Osteoblast (primary cell): ENCODE measurements at places on chromosomes 6 and 20.

GRCh38 chr6:7633361-7633760 is 43.4 kb downstream of the SNRNP48 start:
- DNase-seq, result no peak

DNA sequence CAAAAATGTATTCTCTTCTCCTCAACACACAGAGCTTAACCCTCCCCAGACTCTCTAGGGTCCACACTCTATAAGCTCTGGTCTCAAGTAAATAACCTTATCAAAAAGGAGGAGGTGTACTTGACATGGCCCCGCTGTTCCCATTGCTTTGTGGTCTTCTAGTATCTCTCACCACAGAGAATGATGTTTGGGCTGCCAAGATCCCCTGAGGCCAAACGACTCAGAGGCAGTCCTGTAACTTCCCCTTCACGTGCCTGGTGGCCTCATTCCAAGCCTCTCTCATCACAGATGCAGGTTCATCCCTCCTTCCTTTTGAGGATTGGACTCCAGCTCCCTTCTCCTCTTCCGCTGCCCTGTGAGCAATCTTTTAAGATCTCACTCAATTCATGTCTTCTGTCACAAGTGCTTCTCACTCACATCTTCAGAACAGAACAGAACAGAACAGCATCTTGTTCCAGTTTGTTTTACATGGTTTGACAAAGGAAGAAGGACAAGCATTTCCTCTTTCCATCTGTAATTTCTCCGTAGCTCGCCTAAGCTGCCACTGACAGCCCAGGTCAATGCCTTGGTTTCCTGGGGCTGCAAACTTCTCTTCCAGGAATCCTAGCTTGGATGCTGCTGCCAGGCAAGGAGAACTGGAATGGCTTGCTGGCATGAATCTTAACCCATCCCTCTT is 541.5 kb downstream of the CD83 start:
- DNase-seq, result no peak

GRCh38 chr6:111076024-111076695 is 11.1 kb upstream of the SLC16A10 start:
- DNase-seq, result no peak

- no peak for DNase-seq
Observed at GRCh38 chr6:27838945-27839625, 73.1 kb downstream of the OR2B2 start.

- DNase-seq, result no peak
Observed at GRCh38 chr6:14265049-14266021, 147.8 kb downstream of the CD83 start.

- no peak for DNase-seq
Observed at GRCh38 chr6:150684714-150685459, 85.2 kb downstream of the PLEKHG1 start.

DNA sequence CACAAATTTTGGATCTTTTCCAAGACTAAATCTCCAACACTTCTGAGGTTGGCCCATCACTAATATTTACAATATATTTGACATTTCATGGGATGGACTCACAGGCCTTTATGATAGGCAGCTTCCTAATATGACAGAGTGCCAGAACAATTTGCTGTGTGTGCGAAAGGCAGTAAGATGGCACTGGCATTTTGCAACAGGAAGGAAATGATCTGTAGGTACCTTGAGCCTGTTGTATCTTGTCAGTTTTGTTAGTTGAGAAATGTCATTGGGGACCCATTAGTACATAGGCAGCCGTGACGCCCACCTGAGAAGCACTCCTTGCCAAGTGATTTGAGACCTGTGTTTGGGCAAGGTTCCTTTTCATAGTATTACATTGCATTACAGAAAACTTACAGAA is 153.4 kb upstream of the HEY2 start:
- DNase-seq, result no peak

- peak; percentile 62 for DNase-seq
Observed at GRCh38 chr6:53795702-53796450, 1.1 kb downstream of the LRRC1 start.

GRCh38 chr20:57440678-57441509 is 49.7 kb downstream of the RBM38 start:
- peak; percentile 94 for DNase-seq

- peak; percentile 73 for DNase-seq
Observed at GRCh38 chr6:63636518-63637021, 968 bp downstream of the PHF3 start.

GRCh38 chr20:59022754-59023153 is 3.5 kb downstream of the TUBB1 start:
- DNase-seq, result no peak

DNA sequence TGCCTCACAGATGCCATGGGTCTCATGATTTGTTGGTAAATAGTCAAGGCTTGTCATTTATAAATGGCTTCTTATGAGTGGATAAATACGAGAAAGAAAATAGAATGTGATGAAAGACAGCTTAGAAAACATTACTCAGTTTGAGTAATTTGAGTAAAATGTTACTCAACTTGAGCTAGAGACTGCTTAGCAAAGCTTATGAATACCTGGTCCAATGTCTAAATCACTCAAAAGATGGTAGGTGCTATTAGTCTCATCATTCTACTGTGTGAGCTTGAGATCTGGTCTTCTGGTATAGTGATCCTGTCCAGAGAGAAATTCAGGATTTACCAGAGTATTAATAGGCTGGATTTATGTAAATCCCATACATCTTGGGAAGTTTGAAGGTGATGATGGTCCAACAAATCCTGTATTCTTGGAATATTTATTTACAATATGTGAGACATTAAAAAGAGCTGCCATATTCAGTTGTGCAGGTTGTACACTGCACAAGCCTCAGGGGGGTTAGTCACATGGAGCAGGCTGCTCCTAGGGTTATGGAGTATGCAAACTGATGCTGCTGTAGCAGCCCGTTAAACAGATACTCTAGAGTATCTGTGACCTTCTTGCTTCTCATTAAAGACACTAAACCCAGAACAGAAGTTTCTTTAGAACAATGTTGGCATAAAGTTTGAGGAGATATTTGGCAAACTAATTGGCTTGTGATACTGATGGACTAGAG is 112.9 kb downstream of the RCAN2 start:
- no peak for DNase-seq

DNA sequence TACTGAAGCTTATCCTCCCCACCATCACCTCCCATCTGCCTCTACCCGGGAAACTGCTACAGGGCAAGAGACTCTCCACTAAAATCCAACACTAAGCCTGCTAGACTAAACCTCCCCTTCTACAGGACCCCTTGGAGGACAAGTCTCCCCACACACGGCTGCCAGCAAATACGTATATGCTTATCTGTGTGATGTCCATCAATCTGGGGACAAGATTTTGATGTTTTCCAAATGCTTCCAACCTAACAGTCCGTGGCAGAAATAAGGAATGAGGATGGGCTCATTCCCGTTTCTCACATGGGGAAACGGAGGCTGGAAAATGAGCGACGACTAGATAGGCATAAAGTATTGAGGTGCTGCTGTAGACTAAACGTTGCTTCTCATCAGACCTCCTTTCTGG is 1.8 kb downstream of the KCNK5 start:
- DNase-seq, result peak; percentile 35

GRCh38 chr6:31578184-31579118 is 3.1 kb downstream of the TNF start:
- DNase-seq, result no peak

DNA sequence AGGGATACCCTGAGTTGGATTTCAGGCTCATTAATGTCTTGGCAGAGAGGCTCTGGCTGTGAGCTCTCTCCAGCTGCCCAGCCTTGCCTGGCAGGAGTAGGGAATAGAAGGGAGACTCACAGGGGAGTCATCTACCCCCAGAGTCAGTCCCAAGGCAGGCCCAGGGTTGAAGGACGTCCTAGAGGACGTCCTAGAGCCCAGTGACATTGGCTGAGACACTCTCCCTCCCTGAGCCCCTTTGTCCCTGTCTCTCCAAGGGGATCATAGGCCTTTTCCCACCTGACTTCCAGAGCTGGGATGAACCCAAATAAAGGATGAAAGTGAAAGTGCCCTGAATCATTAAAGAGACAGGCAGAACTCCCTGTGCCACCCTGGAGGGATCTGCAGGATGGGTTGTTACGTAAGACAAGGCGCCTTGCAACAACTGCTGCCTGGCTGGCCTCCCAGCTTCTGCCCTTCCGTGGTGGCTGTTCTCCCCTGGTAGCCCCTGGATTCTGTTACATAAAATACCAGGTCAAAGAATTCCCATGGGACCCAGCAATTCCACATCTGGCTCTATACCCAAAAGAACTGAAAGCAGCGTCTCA is 53.6 kb upstream of the SIRPA start:
- no peak for DNase-seq

GRCh38 chr20:37471741-37472235 is 49.3 kb upstream of the NNAT start:
- no peak for DNase-seq

- no peak for DNase-seq
Observed at GRCh38 chr20:54794110-54794509, 318.7 kb downstream of the DOK5 start.

DNA sequence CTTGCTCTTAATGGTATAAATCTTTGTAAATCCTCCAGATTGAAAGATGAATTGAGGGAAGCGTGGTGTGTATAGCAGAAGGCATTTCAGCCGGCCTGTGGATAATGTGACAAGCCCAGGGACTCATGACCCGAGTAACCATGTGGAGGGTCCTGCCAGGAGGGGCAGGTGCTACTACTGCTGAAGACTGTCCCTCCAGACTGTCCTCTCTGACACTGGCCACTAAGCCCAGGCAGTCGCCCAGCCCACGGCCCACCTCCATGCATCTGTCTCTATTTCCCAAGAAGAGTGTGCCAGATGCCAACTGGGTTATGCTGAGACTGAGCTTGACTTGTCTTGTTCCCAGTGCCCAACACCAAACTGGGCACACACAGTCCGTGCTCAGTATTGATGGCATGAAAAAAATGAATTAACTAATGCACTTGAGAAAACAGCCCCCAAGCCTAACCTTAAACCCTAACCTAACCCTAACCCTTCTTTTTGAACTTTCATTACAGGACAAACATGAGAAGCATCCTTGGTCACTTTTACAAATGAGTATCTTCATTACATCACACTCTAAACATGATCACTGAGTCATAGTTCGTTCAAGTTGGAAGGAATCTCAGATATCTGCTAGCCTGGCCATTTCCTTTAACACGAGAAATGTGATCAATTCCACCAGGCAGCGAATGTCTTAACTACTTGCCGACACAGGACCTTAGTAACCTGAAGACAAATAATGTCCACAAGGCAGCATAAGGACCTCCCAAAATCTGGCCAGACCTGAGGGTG is 182.2 kb upstream of the RREB1 start:
- DNase-seq, result no peak

- peak; percentile 94 for DNase-seq
Observed at GRCh38 chr20:57391439-57392301, 474 bp downstream of the RBM38 start.

- no peak for DNase-seq
Observed at GRCh38 chr6:79378957-79379356, 144.5 kb upstream of the HMGN3 start.

DNA sequence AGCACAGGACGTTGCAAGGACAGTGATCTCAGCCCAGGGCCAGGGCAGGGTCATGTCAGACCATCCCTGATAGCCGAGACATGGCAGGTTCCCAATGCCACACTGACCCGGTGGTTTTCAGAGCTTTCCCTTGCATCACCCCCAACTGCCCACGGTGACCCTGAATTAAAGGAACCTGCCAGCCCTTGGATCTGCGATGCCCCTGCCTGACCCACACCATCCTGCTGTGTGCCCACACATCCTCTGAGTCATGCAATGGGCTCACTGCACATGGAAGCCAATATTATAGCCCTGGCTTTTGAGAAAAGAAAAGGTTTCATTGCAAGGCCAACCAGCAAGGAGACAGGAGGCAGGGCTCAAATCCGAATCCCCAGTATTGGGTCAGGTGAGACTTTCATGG is 132.6 kb upstream of the CST7 start:
- peak; percentile 50 for DNase-seq

- no peak for DNase-seq
Observed at GRCh38 chr6:82283771-82284410, 36.3 kb upstream of the IBTK start.

- DNase-seq, result no peak
Observed at GRCh38 chr6:88268508-88268907, 102.4 kb upstream of the CNR1 start.

DNA sequence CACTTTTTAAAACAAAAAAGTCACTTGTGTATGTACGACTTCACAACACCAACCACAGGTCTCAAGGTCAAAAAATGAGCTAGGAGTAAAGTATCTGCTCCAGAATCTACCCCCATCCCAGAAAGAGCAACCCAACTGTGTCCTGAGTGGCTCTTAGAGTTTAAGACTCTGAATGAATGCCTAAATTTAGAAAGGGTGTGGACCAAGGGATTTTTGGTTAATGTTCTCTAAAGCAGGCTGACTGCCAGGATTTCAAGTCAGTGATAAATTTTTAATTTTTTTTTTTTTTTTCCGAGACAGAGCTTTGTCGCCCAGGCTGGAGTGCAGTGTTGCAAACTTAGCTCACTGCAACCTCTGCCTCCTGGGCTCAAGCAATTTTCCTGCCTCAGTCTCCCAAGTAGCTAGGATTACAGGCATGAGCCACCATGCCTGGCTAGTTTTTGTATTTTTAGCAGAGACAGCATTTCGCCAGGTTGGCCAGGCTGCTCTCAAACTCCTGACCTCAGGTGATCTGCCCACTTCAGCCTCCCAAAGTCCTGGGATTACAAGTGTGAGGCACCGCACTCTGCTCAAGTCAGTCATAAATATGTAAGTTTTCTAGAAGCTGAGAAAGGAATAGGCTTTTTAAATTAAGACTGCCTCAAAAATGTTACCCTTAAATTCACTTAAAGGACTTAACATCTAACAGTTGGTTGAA is 20.2 kb downstream of the STAU1 start:
- DNase-seq, result no peak

DNA sequence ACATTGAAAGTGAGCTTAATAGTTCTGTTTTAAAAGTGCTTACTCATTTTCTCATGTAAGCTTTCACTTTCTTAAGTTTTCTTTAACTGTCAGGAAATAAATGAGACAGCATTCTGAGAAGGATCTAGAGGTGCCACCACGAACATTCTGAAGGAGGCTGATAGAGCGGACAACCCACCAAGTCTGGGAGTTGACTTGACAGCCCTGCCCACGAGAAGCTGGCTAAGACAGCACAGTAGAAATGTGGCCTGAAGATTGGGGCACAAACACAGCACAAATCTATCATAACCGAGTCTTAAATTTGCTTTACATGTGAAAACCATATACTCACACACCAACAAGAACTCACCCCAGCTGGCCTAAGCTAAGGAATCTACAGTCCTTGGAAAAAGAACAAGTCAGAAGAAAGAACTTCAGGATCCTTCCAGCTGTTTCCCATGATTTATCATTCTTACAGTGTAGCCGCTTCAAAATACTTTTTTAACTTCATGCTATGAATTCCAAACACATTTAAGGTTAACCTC is 144.2 kb upstream of the TNFAIP3 start:
- DNase-seq, result no peak

DNA sequence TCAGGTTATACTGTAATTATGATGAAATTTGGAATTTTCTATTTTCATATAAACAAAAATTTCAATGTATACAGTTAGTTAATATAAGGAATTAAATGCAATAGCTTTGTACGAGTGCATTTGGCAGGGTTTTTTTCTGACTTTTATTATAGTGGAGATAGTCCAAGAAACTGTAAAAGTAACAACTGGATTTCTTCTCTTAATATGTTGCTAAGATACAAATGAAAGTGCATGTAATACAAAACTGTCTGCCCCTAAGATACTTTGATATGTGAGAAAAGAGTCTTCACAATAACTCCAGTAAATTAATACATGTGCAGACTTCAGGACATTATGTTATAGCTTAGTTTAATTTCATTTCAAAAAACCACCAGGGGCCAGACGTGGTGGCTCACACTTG is 721.4 kb downstream of the CBLN4 start:
- DNase-seq, result no peak

- no peak for DNase-seq
Observed at GRCh38 chr20:40335901-40336351, 353.1 kb downstream of the MAFB start.

- DNase-seq, result no peak
Observed at GRCh38 chr20:15654208-15654649, 919.0 kb downstream of the KIF16B start.
